GDM1 (cell line): ENCODE measurements at places on chromosomes 5 and 9.

GRCh38 chr9:76215066-76215465, 179.2 kb downstream of the RFK start:
- no peak for DNase-seq

DNA sequence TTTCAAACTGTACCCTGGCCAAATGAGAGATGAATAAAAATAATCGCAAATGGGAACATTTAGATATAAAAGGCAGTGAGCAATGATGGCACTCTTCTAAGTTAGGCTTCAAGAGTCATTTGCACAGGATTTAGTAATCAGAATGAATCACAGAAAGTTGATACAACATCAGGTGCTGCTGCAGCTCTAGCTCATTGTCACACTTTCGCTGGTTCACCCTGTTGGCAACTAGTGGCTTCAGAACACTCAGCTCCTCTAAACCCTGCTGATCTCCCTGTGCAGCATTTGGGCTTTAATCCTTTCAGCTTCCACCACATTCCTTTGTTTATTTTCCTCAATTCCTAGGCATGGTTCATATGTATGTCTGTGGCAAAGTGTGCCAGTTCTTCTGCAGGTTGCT, 2071.2 kb upstream of the CDH6 start:
- DNase-seq, result no peak

GRCh38 chr9:87750726-87751125, 24.8 kb downstream of the CTSL start:
- DNase-seq, result no peak

- DNase-seq, result no peak
These were observed 196.9 kb upstream of the PUM3 start for GRCh38 chr9:3040761-3041160.

GRCh38 chr9:4272126-4272525, 27.7 kb downstream of the GLIS3 start:
- no peak for DNase-seq

DNA sequence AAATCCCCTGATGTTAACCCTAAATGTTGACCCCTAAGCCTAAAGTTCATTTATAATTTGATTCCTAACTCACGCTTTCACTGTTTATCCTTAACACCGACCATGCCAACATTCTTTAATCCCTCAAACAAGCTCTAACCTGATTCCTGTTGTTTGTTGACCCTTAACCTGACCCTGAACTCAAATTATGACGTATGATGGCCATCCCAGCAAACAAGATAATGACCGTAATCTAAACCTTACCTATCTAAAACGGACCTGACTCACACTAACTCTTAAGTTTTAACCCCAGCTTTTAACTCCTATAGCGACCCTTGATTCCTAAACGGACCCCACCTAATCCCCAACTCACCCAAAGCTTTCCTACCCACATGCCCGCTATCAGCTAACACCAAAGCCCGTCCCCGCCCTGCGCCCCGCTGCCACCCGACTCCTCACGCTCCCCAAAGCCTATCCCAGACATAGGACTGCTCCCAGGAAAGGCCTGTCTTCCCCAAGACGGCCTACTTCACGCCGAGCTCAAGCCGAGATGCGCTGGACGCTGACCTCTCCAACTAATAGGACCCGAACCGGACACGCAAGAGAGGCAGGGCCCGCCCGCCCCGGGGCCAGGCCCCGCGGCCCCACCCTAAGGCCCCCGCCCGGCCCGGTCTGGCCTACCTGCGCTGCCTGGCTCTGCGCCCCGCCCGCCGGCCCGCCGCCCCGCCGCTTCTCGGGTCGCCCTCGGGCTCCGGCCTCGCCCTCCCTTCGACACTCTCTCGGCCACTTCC, 395 bp downstream of the TLN1 start:
- DNase-seq, result no peak

DNA sequence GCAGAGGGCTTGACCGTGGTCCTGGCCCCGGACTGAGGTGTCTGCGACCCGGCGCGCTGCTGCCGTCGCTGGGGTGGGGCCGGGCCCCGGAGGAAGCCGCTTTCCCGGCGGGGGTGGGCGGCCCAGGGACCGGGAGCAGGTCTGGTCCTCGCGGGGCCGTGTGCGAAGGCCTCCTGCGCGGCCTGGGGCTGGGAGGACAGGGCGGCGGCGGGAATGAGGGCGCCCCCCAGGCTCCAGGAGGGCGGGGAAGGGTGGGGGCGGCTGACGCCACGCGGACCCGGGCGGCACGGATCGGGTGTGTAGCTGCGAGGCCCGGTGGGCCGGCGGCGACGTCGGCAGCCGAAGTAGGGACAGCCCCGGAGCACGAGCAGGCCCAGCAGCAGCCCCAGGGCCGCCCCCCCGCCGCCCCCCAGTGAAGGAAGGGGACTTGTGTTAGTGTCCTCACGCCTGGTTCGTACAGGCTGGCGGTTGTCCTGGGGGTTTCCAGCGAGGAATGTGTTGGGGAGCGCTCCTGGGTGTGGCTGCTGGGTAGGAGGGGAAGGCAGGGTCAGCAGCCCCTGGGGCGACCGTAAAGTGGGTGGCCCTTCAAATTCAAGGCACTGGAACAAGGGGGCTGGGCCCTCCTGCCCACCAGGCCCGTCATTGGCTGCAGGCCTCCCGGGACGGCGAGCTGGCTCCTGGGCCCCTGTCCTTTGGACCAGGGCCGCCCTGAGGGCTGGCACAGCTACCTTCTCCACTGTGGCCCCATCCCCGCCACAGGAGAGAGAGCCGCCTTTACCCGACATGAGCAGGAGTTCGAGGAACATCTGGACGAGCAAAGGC, 597 bp upstream of the TMEM250 start:
- DNase-seq, result no peak

DNA sequence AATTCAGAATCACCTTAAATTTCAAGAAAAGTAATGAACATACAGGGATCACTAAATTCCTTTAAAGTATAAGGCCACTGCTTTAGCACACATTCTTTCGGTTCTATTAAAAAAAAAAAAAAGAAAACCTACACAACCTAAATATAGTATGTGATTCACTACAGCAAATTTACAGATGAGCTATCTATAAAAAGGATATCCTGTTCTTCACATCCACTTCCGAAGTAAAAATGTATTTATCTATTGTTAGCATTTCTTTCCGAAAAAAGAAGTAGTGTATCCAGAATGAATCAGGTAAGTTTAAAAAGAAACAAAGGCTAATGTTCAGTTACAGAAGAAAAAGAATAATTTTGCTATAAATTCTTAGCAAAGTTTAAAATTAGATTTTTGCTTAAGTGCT, 70.2 kb downstream of the ECPAS start:
- no peak for DNase-seq

GRCh38 chr5:127987354-127988145, 96.0 kb upstream of the SLC12A2 start:
- no peak for DNase-seq

DNA sequence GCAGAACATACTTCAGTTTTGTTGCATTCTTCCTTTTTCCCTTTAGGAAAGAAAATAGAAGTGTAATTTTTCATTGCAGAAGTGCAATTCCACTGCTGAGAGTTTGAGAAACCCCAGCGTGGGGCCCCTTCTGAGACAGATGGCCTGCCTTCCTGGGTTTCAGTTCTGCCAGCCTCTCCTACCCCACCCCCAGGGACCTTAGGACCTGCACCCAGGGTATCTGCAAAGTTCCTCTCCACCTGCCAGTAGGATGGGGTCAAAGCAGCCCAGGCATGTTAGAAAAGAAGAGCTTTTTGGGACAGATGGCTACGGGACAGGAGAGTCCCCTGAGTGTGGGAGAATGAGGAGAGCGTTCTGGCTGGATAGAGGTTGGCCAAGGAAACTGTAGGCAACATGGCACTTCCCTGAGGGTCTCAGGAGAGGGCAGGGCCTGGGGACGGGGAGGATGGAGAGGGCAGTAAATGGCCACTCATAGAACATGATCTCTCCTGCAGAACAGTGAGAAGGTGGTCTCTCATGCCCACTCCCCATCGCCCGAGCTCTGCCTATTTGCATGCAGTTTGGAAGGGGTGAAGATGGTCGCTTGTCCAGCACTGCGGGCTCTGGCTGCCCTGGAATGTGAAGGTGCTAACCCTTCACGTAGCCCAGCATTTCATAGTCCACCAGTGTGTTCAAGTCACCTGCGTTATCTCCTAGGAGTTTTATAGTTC, at the start of gene TIFAB:
Gene TIFAB, minus strand, starts transcription at position 31 of the 710 bp plus-strand sequence. CDS start 2,412 bp downstream, outside the sequence.
- no peak for DNase-seq

- no peak for DNase-seq
These were observed 45.9 kb downstream of the COL23A1 start for GRCh38 chr5:178544166-178544834.

DNA sequence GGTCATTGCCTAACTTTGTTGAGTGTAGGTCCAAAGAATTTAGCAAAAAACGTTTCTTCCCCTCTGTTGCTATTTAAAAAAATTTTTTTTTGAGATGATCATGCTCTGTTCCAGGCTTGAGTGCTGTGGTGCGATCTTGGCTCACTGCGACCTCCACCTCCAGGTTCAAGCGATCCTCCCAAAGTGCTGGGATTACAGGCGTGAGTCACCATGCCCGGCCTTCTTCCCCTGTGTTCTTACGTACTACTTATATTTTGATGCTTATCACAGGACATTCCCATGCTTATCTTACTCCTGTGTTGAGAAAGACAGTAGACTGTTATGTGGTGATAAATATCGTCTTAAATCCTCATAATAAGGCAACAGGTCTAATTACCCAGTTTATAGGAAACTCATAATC, 2.5 kb downstream of the ACER2 start:
- no peak for DNase-seq

GRCh38 chr5:171647043-171647903, 138.3 kb upstream of the SMIM23 start:
- DNase-seq, result peak; percentile 60

GRCh38 chr5:112614285-112614684, 123.4 kb upstream of the APC start:
- no peak for DNase-seq

GRCh38 chr5:151799407-151799806, 27.7 kb downstream of the G3BP1 start:
- DNase-seq, result no peak
